ENCODE measurements at places on chromosomes 6 and 20.

GRCh38 chr6:74931558-74931957, 274.3 kb downstream of the COL12A1 start:
- no peak for DNase-seq

GRCh38 chr20:47293631-47294030, 62.9 kb downstream of the ZMYND8 start:
- DNase-seq = no peak

DNA sequence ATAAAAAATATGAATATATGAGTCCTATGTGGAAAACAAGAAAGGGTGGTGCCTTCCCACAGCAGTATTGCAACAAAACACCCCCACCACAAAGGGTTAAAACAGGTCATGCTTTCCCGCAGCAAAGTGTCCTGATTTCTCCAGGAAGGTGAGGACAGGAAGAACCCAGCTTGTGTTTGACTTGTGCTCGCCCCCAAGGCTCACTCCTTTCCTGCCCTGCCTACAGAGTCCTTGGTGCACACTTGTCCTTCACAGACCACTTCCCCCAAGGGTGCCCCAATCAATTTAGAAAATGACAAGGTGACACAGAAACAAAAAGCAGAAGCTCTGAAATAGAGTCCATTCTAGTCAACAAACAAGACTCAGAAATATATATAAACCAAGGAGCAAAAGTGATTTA, 237.4 kb downstream of the PTPRK start:
- no peak for DNase-seq

GRCh38 chr6:158160932-158161539, 7.0 kb downstream of the SERAC1 start:
- DNase-seq = no peak

DNA sequence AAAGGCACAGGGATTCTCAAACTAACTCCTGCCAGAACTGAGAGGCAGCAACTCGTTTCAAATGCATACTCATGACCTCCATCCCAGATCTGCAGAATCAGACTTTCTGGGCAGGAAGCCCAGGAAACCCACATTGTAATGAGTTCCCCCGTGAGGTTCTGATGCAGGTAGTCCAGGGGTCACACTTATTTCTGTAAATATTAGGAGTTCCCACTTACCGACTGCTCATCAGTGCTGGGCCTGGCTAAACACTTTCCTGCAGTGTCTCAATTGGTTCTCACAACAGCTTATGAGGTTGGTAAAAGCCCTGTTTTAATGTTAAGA, 11.6 kb downstream of the DUSP15 start:
- no peak for DNase-seq

- DNase-seq = no peak
These were observed 1060.3 kb downstream of the KIF16B start for GRCh38 chr20:15512916-15513315.

DNA sequence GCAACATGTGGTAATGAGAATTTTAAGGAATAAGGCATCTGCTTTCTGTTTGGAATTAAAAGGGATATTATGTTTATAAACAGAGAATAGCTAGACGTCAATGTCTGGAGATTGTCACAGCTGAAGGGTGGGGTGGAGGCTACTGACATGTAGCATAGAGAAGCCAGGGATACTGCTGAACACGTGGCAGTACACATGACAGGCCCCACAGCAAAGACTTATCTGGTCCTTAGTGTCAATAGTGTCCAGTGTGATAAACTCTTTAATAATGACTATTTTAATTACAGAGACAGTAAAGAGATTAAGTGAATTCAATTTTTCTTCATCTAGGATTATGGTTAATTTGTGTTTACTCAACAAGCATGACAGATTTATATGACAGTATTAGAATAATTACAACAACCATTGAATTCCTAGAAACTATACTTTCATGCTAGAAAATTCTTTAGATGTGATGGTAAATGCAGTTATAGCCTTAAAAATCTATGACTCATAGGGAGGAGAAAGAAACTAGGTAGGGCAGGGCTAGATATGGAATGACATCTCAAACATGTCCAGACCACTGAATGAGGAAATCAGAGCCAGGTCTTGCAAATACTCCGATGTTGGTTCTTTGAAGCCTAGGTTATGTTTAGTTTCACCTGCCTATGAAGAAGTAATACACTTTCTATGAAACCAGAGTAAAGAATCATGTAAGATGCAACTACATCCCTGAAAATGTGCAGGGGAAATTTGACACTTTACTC, 399.5 kb downstream of the PHF3 start:
- DNase-seq = no peak

GRCh38 chr6:7821426-7821825, 89.2 kb downstream of the TXNDC5 start:
- DNase-seq = no peak

DNA sequence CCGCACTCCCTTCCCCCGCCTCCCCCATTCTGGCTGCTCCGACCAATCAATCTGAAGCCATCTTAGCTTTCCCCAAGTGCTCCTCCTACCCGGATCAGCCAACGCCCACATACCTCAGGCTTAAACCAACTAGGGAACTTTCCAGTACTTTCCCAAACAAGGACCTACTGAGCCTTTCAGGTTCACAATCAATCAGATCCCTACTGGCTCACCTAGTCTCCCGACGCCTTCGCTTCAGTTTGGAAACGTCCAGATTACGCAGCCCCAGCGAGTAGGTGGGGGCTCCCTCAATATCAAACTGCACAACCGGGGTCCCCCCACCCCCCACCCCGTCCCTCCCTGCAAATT, 432 bp downstream of the HSPA1L start:
- peak; percentile 78 for DNase-seq

DNA sequence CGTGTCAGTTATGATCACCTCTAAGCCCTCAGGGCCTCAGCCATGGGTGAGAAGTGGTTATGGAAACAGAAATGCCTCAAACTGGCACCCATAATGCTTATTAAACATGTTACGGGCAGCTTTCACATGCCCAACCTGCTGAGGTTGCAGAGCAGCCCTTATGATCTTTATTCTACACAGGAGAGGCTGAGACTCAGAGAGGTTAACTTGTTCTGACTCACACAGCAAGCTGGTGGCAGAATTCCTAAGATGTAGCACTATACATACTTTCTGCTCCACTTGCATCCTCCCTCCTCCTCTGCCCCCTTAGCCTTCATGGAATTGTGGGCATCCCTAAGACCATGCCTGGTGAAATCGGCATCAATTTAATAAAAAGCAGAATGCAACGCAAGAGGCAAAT, 34.7 kb upstream of the IGF2R start:
- no peak for DNase-seq

DNA sequence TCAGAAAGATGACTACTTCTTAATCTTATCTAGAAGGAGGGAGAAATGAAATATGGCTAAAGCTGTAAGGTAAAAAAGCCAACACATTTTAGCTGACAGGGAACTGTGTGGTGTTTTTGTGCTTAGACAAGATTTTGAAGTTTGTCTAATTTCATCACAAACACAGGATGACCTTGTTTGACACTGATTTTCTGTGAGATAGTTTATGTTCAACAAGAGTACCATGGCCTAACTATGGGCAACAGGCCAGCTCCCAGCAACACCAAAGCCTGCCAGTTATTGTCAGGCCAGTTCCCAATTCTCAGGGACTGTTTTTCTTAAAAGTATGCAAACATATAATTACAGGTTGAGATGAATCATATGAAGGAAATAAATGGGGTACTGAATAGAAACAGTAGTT, 5.5 kb upstream of the ABCF1 start:
- no peak for DNase-seq

- no peak for DNase-seq
These were observed 239.8 kb upstream of the PREP start for GRCh38 chr6:105642708-105643107.

DNA sequence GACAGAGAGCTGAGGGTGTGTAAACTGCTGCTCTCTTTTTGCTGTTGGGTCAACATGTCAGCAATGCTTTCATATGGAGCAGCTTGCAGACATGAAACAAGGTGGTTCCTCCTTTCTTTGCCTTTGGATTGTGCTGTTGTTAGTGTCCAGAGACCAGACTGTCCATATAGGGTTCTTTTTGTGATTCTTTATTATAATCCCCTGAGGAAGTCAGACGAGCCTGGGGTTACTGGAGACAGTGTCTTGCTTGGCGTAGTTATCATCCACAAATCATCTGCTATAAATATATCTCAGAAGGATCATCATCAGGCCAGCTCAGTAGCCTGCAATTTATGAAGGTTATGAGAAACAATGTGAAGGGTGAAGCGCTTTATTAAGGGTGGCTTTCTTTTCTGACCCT, 2.3 kb upstream of the ADGRB3 start:
- DNase-seq = no peak

DNA sequence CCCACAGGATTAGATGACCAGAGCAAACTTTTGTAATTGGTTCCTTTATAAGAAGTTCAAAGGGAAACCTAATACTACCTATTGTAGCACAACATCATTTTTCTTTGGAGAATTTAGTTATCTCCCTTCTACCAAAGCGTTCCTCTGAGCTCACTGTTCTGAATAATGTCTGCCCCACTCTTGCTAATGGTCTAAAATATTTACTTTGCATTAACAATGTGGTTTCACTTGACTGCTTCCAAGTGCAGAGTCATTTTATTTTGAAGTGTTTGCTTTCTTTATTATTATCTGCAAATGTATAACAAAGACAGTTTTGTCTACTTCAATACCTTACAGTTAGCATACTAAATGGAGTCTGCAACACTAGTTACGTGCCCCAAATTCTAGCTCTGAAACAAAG, 15.0 kb downstream of the TRAPPC3L start:
- DNase-seq = no peak

GRCh38 chr20:8853805-8854338, 215.0 kb upstream of the PLCB4 start:
- DNase-seq = peak; percentile 45

DNA sequence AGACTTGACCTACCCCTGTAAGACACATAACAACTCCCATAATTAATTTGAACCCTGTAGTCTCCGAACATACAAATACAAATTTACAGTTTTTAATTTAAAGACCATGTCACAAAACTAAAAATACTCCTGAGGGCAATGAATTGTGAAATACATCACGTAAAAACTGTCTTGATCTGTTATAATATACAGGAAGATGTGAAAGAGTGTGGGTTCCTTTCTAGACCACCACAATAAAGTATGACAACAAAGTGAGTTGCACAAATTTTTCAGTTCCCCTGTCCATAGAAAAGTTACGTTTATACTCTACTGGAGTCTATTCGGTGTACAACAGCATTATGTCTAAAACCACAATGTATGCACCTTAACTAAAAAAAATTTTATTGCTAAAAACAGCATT, 11.0 kb upstream of the BLOC1S5 start:
- no peak for DNase-seq

DNA sequence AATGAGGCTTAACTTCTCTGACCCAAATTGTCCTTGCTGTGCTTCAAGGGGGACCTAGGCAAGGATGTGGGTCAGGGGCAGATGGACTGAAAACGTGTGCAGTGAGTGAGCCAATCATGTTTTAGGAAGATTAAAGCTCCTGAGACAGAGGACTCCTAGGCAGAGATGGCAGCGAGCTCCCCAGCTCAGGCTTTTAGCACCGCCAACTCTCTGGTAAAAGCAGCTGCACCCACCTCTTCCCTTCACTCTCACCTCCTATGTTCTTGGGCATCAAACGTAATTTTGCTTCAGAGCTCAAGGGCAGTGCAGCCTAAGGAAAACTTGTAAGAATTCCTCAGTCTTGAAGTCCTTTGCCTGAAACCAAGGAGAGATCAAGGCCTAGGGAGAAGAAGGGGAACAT, 10.3 kb downstream of the RPP21 start:
- DNase-seq = no peak

DNA sequence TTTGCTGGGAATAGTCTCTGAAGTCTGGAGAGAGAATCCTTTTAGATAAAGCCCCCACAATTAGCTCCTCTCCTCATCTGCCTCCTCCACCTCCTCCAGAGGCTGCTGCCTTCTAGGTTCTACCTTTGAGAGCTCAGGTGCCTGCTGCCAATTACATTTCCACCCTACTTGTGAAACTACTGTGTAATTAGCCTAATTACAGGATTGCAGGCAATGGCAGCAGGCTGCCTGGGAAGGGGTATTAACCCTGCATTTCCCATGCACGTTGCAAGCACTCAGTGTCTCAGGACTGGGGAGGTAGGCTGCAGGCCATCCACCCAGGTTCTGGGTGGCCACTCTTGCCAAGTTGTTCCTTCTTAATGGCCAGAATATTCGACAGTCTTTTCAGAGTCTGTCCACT, 215.6 kb upstream of the ZNF217 start:
- no peak for DNase-seq

DNA sequence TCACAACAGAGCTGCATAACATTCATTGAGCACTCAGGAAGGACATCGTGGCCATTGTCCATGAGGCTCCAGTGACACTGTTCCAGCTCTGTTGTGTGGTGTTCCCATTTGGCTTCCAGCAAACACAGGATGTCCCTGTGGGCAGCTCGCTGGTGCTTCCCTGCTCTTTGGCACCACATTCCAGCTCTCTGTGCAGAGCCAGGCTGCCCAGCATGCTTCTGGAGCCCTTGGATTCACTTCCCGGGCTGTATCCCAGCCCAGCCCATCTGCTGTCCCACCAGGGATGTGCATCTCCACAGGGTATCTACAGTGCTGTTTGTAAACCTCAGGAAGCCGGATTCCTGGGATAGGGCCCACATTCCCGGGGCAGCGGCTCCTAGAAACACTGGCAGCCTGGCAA, 57.2 kb downstream of the CTCFL start:
- DNase-seq = no peak

DNA sequence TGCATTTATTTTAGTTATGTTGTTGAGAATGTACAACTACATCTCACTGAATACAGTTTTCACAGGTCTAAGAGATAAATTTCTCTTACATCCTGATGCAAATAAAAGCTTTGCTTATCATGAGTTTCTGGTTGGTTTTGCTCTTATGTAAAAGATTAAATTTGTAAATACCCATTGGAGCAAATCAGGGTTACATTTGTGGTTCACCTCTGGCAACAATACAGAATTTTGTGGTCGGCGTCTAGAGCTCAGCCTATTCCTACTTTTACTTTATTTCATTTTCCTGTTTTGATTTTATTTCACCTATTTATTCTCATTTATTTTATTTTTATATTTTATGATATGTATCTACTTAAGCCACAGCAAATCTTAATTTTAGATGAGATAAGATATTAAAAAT, 271.9 kb upstream of the MARCKS start:
- DNase-seq = no peak

GRCh38 chr6:131952886-131953509, 1.8 kb upstream of the CCN2 start:
- DNase-seq = no peak

GRCh38 chr20:35277531-35278395, at the start of gene MMP24OS:
Gene MMP24OS (minus strand): TSS chr20:35278122. CDS start chr20:35277929, 193 bp downstream.
- peak; percentile 97 for DNase-seq

GRCh38 chr20:21918398-21918797, 212.9 kb downstream of the PAX1 start:
- DNase-seq = no peak

- DNase-seq = no peak
These were observed 254.3 kb upstream of the FOXQ1 start for GRCh38 chr6:1057490-1058135.

DNA sequence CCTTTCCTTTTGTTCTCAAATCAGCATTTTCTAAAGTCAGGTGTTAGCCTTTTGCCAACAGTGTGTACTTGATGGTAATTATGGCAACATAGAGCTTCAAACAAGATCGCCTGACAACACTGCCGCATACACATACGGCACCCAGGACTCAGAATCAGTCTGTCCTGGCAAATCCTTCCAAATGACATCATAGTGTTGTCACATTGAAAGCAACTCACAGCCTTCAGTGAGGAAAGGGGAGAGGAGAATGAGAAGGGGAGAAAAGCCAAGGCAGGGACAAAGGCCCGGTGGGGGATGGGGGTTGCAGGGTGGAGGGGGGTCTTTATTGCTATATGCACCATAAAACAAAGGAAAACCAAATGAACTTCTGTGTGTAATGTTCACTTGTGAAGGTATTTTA, 65.7 kb upstream of the PTGIS start:
- DNase-seq = no peak
